ENCODE measurements at places on chromosomes 11 and 22.

DNA sequence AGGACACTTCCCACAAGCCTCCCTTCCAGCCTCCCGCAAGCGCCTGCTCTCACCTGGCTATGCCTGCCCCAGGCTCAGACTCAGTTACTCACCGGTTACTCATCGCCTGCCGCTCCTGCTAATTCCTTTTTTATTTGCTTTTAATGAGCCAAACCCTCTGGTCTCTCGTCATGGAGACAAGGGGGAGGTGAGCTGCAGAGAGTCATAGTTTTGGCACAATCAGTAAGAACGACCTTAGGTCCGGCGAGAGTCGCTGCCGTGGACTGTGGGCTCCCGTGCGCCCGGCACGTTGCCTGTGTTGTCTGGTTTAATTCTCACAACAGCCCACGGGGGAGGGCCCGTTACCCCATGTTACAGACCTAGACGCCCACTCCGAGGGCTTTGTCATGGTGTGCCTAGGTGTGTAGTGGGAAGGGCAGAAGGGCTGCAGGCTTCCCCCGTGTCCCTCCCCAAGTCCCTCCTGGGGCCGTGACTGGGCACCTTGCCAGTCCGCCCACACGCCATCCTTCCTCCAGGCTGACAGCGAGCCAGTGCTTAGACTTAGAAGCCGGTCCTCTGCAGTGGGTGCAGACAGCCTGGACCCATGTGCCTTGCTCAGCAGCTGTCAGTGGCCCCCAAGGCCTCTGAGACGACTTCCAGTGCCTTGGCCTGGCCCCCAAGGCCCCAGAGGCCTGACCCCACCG is 42.2 kb downstream of the WNT7B start:
- peak; percentile 90 for DNase-seq

GRCh38 chr22:37431801-37432707 is 4.8 kb upstream of the ELFN2 start:
- DNase-seq: peak; percentile 90

- DNase-seq: no peak
Observed at GRCh38 chr11:45881708-45882368, 3.6 kb upstream of the MAPK8IP1 start.

GRCh38 chr11:326592-326841 is 5.9 kb upstream of the IFITM3 start:
- DNase-seq: no peak

DNA sequence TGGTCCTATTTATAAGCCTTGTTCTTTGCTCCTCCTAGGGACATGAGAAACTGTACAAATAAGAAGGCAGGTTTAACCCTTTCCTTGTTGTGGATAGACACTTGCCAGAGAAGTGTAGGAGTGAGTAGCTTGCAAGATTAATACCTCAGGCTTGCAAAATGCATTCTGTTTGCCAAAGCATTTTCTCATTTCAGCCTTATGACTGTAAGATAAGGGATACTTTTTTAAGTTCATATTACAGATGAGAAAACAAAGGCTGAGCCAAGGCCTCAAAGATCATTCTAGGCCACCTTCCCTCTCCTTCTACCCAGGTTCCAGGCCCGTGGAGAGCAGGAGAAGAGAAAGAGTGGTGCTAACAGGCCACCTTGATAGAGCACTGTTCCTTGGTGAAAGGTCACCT is 46.8 kb downstream of the TRIM29 start:
- no peak for DNase-seq

DNA sequence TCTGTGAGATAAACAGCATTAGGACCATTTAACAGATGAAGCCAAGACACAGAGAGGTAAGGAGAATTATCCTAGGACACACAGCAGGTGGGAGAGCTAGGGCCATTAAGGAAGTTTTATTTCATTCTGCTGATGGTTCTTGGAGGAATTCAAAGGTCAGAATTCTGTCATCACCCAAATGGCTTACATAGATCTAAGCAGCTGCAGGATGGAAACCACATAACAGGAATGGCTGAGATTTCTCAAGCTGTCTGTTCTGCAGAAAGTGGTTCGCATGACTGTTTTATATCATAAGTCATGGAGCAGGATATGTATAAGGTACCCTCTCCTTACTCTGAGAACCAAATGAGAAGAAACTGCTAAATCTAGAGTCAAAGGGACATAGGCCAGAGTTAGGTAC is 163.2 kb upstream of the NARS2 start:
- no peak for DNase-seq

- DNase-seq: no peak
Observed at GRCh38 chr11:125935618-125936199, 10.1 kb upstream of the VSIG10L2 start.

- DNase-seq: peak; percentile 25
Observed at GRCh38 chr22:31853736-31854495, 90.4 kb upstream of the YWHAH start.

- DNase-seq: no peak
Observed at GRCh38 chr11:69156673-69157155, 979 bp downstream of the SMIM38 start.

- DNase-seq: no peak
Observed at GRCh38 chr11:32849761-32850160, 20.0 kb downstream of the PRRG4 start.

DNA sequence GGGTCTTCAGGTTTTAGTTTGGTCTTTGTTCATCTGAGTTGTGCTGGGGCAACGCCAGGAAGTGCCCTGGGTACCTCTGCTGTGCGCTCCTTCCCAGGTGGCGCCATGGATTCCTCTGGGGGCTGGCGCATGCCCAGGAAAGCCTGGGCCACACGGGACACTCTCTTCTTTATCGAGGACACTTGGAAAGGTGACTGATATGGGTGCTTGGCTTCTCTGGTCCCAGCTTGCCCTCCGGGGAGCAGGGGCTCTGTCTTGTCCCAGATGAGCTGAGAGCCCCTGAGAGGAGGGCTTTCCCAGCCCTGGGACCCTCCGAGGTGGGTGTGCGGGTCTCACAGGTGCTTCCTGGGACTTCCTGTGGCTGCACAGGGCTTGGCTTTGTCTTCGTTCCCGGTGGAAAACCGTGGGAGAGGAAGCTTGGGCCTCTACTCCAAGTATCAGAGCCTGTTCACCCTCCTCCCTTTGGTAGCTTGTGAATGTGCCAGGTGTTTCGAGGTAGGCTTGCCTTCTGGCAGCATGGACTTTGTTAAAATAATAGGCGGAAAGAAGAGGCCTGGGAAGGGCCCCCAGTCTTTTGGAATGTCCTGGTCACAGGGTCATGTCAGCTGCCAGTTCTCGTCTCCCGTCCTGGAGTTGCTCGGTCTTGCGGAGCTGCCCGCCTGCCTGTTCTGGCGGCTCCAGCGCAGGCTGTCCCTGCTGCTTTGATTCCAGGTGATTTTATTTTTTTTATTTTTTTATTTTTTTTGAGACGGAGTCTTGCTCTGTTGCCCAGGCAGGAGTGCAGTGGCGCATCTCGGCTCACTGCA is 10.1 kb upstream of the NEAT1 start:
- DNase-seq: no peak

DNA sequence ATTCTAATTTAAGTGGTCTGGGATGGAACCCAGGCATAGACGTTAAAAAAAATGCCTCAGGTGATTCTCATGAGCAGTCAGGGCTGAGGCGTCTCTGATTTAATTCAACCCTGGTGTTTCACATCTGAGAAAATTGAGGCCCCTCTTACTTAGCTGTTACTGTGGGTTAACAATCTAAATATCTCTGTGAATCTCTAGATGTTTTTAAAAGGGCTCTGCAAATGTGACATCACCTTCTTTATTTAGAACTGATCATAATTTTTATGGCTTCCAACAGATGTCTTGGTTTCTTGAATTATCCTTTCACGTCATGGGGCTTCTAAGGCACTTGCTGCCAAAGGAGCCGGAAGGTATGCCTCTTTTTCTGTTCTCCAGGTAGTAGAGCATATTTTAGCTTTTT is 76.1 kb upstream of the LIN7C start:
- DNase-seq: no peak

DNA sequence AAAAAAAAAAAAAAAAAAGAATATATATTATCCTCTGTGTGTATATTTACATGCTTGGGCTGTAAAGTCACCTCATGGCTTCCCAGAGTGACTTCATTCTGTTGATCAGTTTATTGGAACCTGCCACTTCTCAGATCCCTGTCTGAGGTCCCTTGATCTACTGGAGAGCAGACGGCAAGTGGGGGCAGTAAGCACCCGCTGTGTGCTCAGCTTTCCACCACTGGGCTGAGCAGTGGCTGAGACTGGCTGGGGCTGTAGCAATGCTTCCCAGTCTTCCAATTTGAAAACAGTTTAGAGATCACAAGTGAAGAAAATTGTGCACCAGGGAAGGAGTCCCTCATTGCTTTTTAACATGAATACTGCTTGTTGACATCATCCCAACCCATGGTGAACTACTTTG is 6.9 kb upstream of the RBM4B start:
- DNase-seq: no peak

DNA sequence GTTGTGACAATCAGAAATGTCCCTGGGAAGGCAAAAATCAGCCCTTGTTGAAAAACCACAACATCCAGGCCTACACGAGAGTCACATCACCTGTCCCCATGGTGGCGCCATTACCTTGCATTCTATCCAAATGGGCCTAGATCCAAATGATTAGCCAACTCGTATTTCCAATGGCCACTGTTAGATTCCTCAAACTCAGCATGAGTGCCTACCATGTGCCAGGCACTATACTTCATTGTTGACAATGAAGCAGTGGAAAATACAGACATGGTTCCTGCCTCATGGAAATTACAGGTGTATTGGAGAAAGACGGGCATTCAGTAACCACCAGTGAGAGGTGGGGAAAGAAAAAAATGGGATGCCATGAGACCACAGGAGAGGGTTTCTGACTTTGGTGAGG is 29.8 kb upstream of the CREB3L1 start:
- DNase-seq: peak; percentile 14

- DNase-seq: no peak
Observed at GRCh38 chr11:118427707-118428106, 8.6 kb upstream of the KMT2A start.

DNA sequence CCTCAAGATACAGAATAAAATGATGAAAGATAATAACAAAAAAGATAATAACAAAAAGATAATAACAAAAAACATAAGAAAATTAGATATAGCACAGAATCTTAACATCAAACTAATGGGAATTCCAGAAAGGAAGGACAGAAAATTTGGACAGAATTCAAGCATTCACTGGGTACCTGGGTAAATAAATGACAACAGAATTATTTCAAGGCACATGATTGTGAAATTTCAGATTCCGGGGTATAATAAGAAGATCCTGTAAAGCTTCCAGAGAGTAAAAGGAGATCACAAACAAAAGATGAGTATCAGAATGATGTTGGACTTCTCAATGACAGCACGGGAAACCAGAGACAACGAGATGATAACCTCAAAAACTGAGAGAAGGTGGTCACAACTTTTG is 42.1 kb upstream of the OR9Q1 start:
- DNase-seq: no peak

DNA sequence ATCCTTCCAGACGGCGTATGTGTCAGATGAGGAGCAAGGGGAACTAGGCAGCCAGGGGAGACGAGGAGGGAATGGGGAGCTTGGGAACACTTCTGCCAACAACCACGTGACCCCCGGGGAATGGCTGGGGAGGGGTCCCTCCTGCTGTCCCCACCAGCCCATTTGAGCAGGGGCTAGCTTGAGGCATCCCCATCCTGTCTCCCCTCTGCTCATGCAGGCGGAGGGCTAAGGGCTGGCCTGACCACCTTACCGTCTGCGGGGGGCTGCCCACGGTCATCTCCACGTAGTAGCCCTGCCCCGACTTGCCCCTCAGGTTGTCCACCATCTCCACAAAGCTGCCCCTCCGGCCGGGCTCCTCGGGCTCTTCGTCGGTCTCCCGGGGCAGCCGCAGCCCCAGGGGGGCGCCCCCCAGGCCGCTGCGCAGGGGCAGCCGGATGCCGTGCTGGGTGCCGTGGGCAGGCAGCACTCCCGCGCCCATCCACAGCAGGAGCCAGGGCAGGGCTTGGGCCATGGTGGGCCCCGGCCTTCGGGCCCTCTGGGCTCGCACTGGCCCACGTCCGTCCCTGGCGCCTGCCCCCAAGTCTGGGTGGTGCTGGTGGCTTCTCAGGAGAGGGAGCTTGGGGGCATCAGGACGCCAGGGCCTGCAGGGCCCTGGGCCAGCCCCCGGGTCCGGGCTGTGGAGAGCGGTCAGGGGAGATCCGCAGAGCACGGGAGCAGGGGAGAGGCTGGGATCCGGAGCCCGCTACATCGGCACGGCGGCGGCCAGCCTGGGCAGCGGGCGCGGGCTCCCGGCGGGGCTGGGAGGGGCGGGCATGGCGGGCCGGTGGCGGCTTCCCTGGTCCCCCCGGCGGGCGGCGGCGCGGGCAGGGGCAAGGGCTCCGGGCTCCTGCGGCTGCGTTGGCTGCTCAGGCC is 515 bp downstream of the BACE1 start:
- DNase-seq: no peak

GRCh38 chr22:36775586-36775963 is 344 bp downstream of the IFT27 start:
- DNase-seq: peak; percentile 21

- DNase-seq: no peak
Observed at GRCh38 chr11:125337836-125338834, 157.9 kb downstream of the FEZ1 start.

GRCh38 chr11:11095831-11096723 is 238.2 kb upstream of the ZBED5 start:
- DNase-seq: no peak

DNA sequence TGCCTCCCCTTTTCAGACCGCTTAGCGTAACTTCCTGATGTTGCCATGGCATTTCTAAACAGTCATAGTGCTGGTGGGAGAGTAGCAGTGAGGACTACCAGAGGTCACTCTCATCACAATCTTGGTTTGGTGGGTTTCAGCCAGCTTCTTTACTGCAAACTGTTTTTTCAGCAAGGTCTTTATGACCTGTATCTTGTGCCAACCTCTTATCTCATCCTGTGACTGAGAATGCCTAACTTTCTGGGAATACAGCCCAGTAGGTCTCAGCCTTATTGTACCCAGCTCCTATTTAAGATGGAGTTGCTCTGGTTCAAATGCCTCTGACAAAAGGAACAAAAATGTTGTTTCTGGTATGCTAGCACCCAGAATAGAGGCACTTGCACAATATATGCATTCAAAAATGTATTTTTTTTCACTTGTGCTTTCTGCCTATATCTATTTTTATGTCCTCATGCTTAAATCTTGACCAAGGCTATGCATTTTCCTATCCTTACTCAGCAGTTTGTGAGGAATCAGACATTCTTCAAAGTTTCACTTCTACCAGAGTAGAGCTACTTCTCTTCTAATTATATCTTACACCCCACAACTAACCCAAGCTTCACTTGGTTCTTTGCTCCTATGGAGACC is 16.1 kb upstream of the OR51M1 start:
- peak; percentile 25 for DNase-seq

GRCh38 chr11:68581439-68581838 is 102.9 kb upstream of the GAL start:
- DNase-seq: no peak

DNA sequence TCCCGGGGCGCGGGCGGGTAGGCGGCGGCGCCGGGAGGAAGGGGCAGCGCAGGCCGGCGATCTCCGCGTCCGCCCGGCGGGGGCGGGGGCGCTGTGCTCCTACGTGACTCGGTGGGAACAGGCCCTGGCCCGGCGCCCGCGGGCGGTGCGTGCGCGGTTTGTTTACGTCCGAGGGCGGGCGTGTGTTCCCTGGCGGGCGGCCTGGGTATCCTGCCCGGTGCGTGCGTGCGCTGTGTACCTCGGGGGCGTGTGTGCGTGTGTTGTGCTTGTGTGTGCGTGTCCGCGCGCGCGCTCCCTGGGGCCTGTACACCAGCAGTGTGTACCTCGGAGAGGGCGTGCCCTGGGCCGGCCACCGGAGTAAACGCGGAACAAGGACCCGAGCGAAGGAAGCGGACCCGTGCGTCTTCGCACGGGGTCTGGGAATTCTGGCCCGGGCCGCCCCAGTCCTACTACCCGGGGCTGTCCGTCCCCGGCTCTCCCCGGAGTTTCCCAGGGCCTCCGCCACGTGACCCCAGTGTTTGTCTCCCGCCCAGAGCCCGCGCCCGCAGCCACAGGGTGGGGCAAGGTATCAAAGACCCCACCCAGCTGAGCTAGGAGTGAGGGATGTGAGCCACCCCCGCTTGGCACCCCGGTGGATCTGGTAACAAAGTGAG is 769 bp downstream of the MAFF start:
- peak; percentile 88 for DNase-seq

Data from RKO (cell line).